Stimulated activated naive CD4-positive, alpha-beta T cell (primary cell): ENCODE measurements at places on chromosomes 12 and 14.
A peak's percentile ranks its signal among the peaks of the same experiment; 100 is the strongest.

- DNase-seq = no peak
Measured at GRCh38 chr14:105856676-105857219, 330.4 kb downstream of the TMEM121 start.

GRCh38 chr14:101600336-101600890 is 39.1 kb downstream of the DIO3 start:
- no peak for DNase-seq

GRCh38 chr14:103656031-103656755 is 27.2 kb downstream of the KLC1 start:
- DNase-seq = no peak

GRCh38 chr14:58693048-58693447 is 55.3 kb downstream of the DACT1 start:
- no peak for DNase-seq

DNA sequence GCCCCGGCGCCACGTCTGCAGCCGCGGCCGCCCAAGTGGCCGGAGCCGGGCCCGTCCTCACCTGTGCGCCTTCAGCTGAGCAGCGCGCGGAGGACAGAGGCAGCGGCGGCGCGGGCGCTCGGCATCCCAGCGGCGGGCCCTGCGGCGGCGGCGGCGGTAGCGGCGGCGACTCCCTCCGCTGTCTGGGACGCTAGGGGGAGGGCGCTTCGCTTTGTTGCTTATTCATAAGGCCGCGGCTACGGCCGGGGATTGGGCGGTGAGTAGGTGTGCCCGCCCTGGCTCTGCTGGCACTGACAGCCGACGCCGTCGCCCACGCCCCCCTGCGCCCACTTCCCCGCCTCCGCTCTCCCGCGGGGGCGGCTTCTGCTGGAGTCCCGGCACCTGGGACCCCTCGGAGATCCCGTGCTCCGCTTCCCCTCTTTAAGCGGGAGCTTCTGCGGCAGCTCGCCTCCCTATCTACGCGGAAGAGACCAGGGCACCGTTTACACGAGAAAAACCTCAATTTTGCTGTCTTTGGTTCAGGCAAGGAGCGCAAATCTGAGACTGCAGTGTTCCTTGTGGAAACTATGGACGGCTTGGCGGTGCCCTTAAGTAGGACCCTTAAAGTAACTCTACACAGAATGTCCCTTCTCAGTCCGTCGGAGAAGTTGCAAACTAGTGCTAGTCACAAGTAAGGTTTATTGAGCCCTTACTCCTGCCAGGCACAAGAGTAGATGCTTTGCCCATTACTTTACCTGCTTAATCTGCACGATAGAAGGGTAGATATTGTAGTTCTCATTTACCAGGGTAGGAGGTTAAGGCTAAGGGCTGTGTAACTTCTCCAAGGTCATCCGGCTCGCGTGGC is at the start of gene ARMH4:
TSS of gene ARMH4 (minus strand) at position 200 of the 844 bp plus-strand sequence. CDS start 12,855 bp downstream, outside the sequence.
- DNase-seq = peak; percentile 34

DNA sequence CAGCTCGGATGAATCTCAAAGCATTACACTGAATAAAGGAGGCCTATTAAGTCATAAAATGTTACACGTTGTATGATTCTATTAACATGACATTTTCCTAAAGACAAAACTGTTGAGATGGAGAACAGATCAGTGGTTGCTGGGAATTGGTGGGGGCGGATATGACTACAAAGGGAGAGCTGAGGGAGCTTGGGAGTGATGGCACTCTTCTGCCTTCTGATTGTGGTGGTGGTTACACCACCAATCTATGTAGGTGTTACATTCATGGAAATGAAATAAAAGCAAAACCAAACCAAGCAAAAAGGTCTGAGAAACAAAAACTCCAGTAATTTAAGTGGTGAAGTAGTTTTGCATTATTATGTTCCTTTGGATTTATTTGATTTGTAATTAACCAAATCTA is 16.4 kb upstream of the EVL start:
- no peak for DNase-seq

DNA sequence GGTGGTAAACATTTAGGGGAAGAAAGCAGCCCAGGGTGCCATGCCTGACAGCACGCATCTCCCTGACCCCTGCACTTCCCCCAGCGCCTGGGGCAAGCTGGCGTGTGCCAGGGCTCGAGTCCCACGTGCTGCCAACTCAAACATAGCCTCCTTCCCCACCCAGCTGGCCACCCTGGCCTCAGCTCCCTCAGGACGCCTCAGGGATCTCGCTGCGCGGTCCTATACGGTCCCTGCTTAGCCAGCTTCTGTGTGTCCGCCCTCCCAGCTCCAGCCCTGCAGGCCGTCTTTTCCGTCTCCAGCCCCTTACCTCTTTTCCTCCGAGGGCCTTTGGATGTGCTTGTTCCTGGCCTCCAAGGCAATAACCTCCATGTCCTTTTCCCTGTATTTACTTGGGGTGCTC is 71.0 kb downstream of the TESC start:
- no peak for DNase-seq

GRCh38 chr12:100610666-100611430 is 37.4 kb downstream of the GAS2L3 start:
- DNase-seq = no peak

GRCh38 chr14:56294128-56294527 is 175.9 kb downstream of the PELI2 start:
- no peak for DNase-seq

GRCh38 chr12:55428331-55429243 is 2.5 kb downstream of the OR6C76 start:
- no peak for DNase-seq

DNA sequence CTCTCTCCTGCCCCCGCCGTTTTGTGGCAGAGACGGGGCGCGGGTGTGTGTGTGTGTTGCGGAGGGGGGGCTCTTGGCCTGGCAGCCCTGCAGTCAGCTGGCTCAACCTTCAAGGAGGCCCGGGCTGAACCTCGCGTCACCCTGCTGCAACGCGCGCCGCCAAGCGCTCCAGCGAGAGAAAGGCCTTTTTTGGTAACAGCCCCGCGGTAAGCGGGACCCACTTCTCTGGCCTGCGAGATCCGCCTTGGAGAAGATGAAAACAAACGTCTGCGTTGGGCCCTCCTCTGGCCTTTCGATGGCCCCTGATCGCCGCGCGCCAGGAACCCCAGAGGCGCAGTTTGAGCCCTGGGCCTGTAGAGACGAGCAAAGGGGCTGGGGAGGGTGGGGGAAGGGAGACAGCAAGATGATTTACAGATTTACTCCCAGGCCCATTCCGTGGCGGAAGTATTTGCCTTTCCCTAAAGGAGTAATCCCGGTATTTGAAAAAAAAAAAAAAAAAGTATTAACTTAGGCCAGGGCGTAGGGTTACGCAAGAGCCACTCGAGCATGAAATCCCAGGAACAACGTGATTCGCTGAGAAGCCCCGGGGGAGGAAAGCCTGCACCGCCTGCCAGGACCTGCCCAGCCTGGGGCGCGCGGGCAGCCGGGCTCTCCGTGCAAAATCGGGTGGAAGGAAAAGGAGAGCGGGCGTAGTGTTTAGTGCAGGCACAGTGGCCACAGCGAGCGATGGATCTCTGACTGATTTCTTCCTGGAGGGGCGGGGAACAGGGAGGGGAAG is 4.5 kb upstream of the IRF2BPL start:
- DNase-seq = peak; percentile 68

GRCh38 chr12:52063981-52064649 is 5.7 kb upstream of the ATG101 start:
- no peak for DNase-seq

DNA sequence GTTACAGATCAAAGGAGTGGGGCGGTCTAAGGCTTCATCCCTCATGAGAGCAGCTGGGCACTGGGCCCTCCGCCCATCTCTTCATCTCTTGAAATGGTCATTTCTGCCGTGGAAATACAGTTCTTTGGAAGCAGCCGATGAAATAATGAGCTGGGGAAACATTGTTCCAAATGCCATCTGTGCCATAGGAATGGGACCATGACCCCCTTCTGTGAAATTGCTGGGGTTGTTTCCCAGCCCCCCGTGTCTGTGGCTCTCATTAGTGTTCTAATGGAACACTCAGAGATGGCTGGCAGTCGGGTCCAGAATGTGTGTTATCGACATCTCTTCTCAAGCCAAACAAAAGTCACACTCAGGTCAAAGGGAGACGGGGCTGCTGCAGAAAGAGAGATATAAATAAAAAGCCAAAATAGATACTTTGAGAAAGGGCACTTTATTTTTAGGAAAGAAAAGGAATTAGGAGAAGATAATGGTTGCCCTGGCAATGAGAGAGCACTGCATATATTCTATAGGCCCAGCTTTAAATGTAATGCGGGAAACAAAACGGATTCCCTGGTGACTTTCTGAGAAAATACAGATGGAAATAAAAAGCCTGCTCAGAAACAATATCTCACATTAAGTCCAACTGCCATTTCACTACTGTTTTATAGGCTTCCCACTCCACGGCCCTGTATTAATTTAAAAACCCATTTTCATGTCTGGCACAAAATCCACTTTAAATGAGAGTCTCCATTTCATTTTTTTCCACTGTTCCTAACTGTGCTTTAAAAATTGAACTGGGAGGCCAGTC is 107.1 kb downstream of the TTC8 start:
- no peak for DNase-seq

- no peak for DNase-seq
Measured at GRCh38 chr12:32947206-32948067, 50.9 kb upstream of the PKP2 start.

DNA sequence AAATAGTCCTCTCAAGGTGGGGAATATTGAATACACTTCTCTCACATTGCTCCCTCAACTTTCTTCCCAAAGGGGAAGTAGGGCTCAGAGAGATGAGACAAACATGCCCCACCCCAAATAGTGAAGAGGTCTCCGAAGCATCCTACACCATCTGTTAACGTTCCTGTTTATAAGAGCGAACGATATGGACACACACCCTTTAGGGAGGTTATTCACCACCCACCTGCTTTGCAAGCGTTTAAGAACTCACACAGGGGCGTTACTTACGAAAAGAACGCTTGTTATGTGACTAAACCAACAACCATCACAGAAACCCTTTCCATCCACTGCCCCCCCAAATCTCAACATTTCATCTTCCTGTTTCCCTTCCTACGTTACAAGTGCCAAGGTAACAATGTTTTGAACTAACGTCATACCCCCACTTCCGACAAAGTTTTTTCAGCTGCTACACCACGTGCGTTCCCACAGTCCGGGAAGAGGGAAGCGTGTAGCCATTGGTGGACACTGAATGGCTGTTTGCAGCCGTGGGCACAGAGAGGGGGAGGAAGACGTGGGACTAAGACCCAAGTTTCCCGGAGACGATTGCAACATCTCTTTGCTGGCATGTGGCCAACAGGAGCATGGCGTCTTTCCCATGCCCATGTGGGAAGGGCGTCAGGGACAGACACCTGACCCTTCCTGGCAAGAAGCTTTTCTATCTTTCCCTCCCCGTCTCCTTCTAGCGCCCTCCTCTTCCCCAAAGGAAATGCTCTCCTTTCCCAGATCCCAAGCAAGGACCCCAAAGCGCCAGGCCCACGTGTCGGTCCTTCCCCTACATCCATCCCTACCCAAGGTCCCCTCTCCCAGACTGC is 1.2 kb downstream of the YBX3 start:
- DNase-seq = peak; percentile 74

DNA sequence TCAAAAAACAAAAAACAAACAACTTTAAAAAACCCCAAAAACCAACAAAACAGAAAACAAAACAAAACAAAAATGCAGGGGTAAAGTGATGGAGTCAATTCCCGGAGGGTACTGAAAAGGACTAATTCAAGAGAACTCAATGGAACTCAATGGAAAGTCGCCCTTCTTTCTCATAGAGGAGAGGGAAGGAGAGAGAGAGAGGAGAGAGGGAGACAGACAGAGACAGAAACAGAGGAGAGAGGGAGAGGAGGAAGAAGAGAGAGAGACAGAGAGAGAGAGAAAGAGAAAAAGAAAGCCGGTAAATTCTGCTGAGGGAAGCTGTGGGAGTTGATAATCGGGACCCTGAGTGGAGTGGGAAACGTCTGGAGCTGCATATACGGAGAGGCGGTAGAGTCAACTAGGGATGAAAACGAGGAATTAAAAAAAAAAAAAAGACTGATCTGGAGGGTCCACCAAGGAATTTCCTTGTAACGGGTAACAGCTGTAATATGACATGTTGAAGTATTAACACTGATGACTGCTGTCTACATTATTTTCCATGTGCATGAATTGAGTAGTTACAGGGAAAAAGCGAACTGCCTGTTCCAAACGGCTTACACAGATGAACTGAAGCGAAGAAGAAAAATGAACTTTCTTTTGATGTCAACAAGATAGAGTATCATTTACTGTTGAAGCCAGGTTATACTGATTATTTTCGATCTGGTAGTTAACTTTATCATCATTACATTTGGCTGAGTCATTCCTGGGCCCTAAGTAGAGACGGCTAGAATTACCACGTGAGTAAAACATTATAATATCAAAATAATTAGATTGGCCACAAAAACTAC is 934 bp upstream of the ZC2HC1C start:
- no peak for DNase-seq

DNA sequence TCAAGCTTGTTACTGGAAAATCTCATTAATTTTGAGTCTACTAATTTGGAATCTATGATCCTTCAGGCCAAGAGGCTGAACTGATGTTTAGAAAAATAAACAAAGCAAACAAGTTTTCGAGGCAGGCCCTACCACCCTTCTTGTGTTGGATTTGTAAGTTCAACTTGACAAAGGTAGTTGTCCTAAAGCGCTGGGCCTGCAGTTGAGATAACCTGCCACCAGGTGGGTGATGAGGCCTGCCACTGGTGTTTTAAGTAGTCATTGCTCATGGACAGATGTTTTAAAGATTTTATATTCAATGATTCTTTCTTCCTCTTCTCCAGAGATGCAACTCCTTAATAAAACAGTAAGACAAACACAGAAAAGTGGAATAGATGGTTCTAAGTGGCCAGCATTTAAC is 19.4 kb downstream of the ACVRL1 start:
- peak; percentile 34 for DNase-seq

- no peak for DNase-seq
Measured at GRCh38 chr14:103225476-103225875, 102.2 kb downstream of the TNFAIP2 start.
